ENCODE measurements at places on chromosomes 2 and 18. TPM values are rescaled to one million over a fixed set of nuclear protein-coding genes. Genes with fewer than 3 reads are reported as not detected.

IL36B gene
- not detected for total RNA-seq

- no peaks in the 10 kb centered on the region for H3K36me3 ChIP-seq
- H3K4me3 ChIP-seq = no peak overlapping the region
Measured at GRCh38 chr2:197268786-197269584, 41.6 kb downstream of the ANKRD44 start.

ANKRD30BL gene
- not detected for total RNA-seq

GRCh38 chr2:105397025-105397722 is 1.7 kb downstream of the FHL2 start:
- H3K36me3 ChIP-seq = peaks cover 15% of the 10 kb centered on the region

CTAGE1 gene
- under 0.01 TPM for total RNA-seq

DNA sequence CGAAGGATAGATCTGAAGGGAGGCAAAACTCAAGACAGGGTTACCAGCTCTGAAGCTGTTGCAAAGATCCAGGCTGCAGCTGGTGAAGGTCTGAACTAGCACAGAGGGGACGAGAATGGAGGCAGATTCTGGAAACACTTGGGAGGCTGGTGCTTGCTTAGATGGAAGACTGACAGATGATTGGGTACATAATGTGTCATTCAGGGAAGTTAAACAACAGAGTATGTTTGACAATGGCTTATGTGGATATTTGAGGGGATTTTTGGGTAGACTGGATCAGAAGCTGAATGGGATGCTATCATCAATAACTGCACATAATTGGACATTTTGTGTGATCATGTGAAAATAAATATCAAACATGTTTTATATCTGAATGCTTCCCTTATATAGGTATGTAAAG is 2.3 kb upstream of the ZNF396 start:
- H3K27me3 ChIP-seq = no peaks in the 10 kb centered on the region
- H3K27ac ChIP-seq = no peak overlapping the region
- no peaks in the 10 kb centered on the region for H3K36me3 ChIP-seq

All from fibroblast of lung (primary cell).